Activated CD4-positive, CD25-positive, alpha-beta regulatory T cell treated with anti-CD3 and anti-CD28 coated beads, Interleukin-2, amount 50 U/mL, for 16 hours (primary cell): ENCODE measurements at places on chromosomes 1 and 21.

GRCh38 chr1:41615316-41615715 lies 130.8 kb upstream of the EDN2 start:
- DNase-seq: no peak

DNA sequence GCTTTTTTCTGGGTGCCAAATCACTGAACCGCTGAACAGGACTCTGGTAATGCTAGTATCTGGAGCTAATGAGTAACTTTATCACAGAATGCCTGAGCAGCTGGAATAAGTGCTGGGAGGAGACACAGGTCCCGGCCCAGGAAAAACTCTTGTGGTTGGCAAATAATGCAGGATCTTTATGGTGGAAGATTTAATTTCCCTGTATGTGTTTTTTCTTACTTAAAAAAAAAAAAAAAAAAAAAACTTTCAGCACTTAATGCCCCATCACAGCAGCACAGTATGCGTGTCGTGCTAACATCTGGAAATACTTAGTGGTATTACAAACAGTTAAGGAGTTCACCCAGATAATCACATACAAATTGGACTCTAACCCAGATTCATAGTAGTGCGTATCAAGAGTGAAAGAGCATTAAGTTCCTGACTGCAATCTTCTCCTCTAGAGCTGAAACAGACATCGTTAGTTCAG lies 220.7 kb downstream of the TOMM20 start:
- DNase-seq: no peak

- DNase-seq: no peak
Observed at GRCh38 chr1:186653312-186653711, 26.9 kb downstream of the PTGS2 start.

- no peak for DNase-seq
Observed at GRCh38 chr1:170808216-170808885, 127.0 kb upstream of the MROH9 start.

GRCh38 chr21:39675993-39676661 lies 63.4 kb downstream of the B3GALT5 start:
- no peak for DNase-seq

GRCh38 chr1:109498161-109498801 lies 4.4 kb downstream of the CYB561D1 start:
- DNase-seq: no peak

GRCh38 chr1:163874070-163874469 lies 552.3 kb downstream of the NUF2 start:
- DNase-seq: no peak

GRCh38 chr1:108121358-108122143 lies 78.6 kb downstream of the SLC25A24 start:
- no peak for DNase-seq

GRCh38 chr1:50414853-50415234 lies 8.4 kb downstream of the DMRTA2 start:
- DNase-seq: no peak

GRCh38 chr1:76826072-76826845 lies 41.0 kb upstream of the ST6GALNAC5 start:
- no peak for DNase-seq

GRCh38 chr1:175072099-175072951 lies 4.7 kb downstream of the TNN start:
- no peak for DNase-seq

- DNase-seq: no peak
Observed at GRCh38 chr1:189463166-189463565, 1014.5 kb downstream of the BRINP3 start.

DNA sequence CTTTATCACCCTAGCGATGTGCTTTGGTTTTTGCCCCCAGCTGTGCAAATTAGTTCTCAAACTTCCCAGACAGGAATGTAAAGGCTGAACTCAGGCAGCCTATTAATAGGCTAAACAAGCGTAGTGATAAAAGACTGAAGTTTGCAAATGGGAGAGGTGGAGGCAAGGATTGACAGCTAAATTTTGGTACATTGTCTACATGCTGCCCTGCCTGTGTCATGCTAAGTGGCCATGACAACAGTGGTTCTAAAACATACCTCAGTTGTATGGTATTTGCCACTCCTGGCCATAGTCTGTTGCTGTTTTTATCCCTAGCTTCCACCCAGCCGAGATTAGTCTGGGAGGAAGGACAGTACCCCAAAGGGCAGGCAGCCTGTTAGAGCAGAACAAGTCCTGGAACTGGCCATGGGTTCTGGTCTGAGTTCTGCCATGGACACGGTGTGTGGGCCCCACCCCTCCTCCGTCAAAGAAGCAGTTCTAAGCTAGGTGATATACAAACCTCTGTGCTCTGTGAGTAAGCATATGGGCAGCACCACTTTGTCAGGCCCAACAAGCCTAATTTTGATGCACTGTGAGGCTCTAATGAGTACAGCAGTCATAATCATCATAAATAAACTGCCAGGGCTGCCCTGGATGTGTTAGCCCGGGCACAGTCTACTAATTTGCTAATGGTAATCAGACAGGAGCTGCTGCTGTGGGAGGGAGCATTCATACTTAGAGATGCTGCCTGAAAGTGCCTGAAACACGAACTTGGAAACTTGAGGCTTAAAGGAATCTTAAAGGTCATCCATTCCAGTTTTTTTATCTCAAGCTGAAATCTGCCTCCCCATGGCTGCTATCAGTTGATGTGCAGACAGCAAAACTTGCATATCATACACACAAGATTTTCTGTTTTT lies 177.1 kb downstream of the HHAT start:
- no peak for DNase-seq

DNA sequence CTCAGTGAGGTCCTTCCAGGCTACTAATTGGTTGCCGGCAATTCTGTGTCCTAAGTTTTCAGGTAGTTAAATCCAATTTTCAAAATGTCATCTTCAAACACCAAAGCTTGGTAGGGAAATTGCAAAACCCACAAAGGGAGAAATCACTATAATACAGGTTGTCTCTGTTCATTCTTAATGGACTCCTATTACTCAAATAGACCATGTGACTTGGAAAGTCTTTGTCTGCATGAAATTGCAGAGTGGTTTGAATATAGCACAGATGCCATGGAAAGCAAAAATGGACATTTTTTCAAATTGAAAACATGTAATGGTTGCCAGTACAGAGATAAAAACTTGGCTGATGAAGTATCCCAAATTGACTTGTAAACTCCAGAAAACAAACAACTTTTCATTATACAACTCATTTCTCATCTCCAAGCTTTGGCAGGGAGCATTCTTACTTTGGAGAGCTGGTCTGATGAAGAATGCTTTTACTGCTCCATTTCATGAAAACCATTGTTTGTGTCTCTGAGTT lies 169.5 kb upstream of the PKN2 start:
- DNase-seq: no peak

- DNase-seq: no peak
Observed at GRCh38 chr1:4034318-4034887, 134.3 kb upstream of the C1orf174 start.

GRCh38 chr1:31040038-31040437 lies 25.5 kb downstream of the PUM1 start:
- no peak for DNase-seq

DNA sequence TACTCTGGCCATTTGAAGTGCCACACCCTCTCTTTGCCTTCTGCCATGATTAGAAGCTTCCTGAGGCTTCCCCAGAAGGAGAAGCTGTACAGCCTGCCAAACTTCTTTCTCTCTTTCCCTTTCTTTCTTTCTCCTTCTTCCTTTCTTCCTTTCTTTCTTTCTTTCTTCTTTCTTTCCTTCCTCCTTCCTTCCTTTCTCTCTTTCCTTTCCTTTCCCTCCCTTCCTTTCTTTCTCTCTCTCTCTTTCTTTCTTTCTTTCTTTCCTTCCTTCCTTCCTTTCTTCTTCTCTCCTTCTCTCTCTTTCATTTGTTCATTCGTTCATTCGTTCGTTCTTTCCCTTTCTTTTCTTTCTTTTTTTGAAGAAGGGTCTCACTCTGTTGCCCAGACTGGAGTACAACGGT lies 931.0 kb downstream of the TTLL7 start:
- DNase-seq: no peak

DNA sequence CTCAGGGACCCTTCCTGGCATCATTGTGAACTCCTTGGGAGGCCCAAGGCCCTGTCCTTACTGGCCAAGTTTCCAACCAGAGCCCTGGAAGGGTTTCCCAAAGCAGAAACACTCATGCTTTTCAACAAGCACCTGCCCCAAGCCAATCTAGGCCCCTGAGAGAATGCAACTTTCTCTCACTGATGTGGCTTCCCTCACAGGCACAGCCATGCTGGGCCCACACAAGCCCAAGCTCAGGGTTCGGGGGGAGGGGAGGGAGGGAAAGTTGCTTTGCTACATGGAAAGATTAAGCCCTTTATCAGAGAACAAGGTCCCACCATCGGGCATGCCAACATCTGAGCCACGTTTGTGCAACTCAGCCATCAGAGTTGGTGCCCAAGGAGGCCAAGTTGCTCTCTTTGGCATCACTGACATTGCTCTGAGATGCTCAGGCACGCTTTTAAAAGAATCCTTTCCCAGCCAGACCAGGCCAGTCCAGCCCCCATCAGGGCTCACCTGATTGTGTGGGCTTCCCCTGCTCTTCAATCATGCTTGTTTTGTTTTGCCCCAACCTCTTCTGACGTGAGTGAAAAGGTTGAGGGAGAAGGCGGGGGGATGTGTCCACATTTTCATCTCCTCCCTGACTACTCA lies 43.5 kb downstream of the RIMS3 start:
- DNase-seq: no peak

DNA sequence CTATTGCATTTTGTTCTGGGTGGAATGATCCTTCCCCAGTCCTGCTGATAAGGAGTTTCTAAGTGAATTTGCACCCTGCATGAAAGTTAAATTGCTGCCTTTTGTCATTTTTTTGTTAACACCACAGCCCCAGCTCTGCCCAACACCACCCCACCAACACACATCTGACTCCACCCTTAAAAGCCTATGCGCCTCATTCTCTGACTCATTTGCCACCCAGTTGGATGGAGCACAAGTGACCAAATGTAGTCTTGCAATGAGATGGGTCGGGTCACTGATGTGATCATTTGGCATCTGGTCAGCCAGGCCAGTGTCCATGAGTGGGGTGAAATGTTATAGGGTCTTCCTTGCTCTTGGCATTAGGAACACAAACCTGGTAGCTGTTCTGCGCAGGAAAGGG lies 256.8 kb downstream of the KAZN start:
- no peak for DNase-seq

- no peak for DNase-seq
Observed at GRCh38 chr1:4317207-4317606, 337.2 kb upstream of the AJAP1 start.

DNA sequence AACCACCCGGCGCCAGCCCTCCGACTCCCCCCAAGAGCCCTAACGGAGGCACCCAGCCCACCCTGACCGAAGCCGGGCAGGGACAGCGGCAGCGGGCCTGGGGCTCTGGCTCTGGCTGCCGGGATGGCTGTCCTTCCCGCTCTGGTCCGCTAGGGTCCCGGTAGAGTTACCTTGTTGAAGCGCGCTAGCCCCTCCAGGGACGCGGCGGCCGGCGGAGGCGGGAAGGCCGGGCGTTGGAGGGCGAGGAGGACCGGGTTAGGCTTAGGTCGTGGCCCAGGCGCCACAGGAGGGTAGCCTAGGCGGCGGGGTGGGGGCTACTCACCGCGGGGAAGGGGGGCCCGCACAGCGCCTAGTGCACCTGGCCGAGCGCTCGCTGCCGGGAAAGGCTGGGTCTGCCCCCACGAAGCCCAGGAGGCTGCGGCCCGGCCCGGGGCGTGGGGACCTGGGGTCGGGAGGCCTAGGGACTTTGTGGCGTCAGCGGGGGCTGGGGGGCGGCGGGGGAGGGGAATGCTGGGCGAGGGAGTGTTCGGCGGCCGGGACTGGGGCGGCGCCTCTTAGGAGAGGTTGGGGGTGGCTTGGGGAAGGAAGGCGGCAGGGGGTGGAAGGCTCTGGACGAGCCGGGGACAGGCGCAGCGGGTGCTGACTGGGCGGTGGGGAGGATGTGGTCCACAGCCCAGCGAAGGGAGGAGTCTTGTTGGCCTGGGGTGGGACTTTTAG lies at the start of gene TRIM17:
Gene TRIM17, minus strand, starts transcription at position 645 of the 717 bp plus-strand sequence. CDS start 1,789 bp downstream, outside the sequence.
- DNase-seq: no peak
